ENCODE measurements at places on chromosomes 13 and 19. TPM values are rescaled to one million over a fixed set of nuclear protein-coding genes. Genes with fewer than 3 reads are reported as not detected.
A peak's percentile ranks its signal among the peaks of the same experiment; 100 is the strongest.

The GPR12 gene
- not detected for total RNA-seq

GRCh38 chr13:109233293-109233692, 553.1 kb downstream of the IRS2 start:
- DNase-seq = no peak

The HSPH1 gene
- total RNA-seq = 83.3 TPM

- DNase-seq = peak; percentile 12
Measured at GRCh38 chr19:42657556-42657955, 62.8 kb upstream of the CEACAM8 start.

- DNase-seq = peak; percentile 97
Measured at GRCh38 chr19:19591133-19591825, 27.2 kb downstream of the PBX4 start.

DNA sequence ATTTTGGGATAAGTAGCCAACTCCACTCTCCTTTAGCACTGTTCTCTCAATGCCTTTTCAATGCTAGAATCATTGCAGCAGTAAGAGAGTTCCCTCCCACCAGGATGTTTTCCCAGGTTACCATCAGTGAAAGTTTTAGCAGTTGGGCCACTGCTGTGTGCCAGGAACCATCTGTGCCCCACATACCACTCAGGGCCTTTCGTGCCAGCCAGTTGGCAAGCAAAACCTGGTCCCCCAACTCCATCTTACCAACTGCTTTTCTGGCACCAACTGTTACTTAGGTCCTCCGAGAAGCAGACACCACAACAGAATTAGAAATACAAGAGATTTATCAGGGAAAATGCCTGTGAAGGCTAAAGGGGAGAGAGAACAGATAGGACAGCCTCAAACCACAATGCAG, 533.4 kb upstream of the NBEA start:
- no peak for DNase-seq

The GJA3 gene
- total RNA-seq = not detected

DNA sequence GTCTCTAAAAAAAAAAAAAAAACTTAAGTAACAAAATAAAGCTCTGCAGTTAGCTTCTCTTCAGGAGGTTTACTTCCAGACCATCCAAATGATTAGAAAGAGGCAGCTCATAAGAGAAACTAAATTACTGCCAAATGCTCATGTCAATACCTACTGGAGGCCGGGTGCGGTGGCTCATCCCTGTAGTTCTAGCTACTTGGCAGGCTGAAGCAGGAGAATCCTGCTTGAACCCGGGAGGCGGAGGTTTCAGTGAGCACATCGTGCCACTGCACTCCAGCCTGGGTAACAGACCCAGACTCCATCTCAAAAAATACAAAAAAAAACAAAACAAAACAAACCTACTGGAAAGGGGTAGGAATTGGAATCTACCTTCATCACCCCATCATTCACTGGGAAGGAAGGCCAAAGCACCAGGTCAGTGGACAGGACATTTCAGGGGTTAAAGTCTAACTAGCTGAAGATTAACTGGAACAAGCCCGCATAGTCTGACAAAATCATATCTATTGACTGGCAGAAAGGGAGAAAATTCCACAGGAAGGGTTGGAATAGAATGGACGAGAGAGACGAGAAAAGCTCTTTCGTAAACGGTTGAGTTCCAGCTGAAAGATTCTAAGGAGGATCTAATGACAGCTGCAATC, 1.3 kb downstream of the ZFP14 start:
- DNase-seq = no peak

DNA sequence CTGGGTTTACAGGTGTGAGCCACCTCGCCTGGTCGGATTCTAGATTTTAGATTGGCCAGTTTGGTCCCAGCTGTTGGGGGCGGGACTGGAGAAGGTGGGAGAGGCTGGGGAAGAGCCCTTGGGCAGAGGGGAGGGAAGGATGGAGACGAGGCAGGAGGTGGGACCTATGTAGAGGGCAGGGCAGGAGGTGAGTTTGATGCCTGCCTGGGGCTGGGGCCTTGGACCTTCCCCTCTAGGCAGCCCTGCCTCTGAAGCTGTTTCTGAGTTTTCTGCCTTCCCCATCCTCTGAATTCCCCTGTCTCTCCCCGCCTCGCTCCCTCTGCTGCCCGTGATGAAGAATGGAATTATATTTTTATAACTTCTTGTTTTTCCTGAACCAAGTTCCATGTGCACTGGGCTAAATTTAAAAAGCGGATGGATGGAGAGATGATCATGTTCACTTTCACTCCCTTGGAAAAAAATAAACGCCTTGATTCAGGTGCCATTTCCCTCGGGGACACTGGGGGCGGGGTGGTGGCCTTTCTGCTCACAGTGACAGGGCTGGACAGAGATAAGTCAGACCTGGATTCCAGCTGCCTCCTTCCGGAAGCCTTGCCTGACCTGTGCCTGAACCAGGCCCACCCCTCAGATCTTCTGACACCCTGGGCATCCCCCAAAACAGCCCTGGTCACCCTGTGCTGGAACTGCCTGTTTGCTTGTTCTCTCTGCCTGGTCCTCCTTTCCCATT, 16.5 kb upstream of the TNFAIP8L1 start:
- DNase-seq = no peak

GRCh38 chr13:27905650-27906049, 14.2 kb upstream of the PDX1 start:
- DNase-seq = no peak

The KLHL26 gene
- total RNA-seq = 3.6 TPM

- no peak for DNase-seq
Measured at GRCh38 chr19:40286235-40286970, 1.3 kb upstream of the AKT2 start.

GRCh38 chr19:47598407-47599349, 10.3 kb upstream of the BICRA start:
- peak; percentile 99 for DNase-seq

- no peak for DNase-seq
Measured at GRCh38 chr19:29275266-29275665, 62.3 kb upstream of the UQCRFS1 start.

DNA sequence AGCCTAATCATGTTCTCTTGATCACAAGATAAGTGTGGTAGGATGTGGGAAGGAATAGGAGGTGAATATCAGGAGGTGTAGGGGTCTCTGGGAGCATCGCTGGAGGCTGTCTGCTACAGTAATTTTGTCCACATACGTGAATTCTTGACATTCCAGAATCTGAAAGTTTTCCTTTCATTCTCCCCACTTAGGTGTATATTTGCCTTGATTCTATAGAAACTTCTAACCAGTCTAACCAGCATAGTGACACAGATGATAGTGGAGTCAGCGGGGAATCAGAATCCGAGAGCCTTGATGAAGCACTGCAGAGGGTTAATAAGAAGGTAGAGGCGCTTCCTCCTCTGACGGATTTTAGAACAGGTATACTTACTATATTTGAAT, 106.4 kb downstream of the RNF17 start:
- DNase-seq = no peak

DNA sequence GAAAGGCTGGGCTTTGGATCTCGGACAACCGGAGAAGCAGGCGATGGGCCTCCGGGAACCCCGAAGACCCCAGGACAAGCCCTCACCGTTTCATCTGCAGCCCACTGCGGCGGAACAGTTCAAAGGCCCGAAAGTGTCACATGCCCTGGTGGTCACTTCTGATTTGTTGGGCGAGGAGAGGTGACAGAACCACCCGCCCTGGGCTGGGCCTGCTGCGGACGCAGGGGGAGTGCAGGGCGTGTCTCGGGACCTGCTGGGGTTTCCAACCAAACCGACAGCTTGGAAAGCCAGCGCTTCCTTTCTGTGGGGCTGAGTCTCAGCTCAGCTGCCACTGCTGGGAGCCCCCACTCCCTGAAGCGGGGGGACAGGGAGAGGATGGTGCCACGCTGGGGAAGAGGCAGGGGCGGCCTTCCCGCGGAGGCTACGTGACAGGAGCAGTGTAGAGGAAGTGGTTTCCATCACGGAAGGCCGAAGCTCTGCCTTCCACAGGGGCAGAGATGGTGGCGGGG, 22.8 kb upstream of the ZBTB7A start:
- no peak for DNase-seq

DNA sequence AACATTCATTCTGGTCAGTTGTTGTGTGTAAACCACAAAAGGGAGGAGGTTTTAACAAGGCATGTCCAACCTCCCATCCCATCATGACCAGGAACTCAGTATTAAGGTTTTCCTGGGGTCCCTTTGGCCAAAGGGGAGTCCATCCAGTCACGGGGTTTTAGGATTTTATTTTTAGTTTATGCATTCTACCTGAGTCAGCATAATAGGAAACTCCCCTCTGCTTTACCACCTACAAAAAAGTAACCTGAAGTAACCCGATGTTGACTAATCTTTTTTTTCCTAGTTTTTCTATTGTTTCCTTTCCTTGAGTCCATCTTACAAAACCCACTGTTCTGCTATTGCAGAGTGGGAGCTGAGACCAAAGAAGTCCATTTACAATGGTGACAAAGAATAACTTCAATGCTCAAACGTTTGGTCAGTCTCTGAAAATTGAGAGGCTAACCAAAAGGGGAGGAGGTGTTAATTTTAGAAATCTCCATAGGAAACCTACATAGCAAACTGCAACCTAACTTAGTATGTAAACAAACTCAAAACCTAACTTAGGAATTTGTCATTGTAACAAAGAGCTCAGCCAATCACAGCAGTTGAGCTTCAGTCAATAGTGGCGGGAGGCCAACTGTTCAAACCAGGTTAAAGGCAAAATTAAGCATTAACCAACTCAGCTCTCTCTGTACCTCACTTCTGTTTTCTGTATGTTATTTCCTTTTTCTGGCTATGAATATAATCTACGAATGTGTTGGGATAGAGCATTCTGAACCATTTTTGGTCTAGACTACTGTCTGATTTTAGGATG, 1954.1 kb downstream of the PCDH9 start:
- no peak for DNase-seq

DNA sequence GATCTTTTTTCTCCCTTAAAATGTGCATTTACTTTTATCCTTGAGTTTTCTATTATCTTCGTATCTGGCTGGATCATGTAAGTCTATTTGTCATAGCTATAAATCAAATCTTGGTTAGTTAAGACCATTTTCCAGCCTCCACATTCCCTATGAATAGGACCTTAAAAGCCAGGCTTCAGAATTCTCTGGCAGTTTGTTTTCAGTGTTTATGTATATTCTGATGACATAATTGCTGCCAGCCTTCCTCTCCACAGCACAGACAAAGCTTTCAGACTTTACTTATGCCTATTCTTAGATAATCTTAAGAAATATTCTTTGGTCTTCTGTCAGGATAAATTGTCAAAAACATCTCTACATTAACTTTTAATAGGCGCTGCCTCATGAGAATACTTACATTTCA, 870.8 kb upstream of the SPRY2 start:
- DNase-seq = no peak

The FGF14 gene
- not detected for total RNA-seq

DNA sequence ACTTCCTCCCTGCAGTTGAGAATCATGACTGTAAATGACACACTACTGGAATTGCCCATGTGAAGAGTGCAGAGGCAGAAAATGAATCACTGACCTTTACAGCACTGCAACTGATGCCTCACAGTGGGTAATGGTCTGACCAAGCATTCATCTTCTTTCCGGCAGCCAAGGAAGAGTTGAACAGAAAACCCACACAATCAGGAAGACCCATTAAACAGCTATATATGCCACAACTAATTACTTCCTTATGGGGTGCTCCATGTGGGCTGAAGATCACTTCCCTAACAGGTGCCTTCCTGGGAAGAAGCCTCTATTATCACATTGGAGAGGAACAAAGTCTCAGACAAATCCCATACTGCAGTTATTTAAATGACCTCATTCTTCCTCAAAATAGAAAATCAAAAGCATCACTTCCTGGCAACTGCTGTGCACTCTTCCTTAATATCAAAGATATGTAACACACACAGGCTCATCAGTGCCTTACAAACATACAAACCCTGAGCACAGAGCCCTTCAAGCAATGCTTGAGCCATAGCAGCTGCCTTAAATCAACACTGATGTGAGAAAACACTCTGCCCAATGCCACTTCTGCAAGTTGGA, 45.8 kb downstream of the RUBCNL start:
- DNase-seq = peak; percentile 65

- DNase-seq = no peak
Measured at GRCh38 chr19:42271861-42272534, 2.9 kb downstream of the CIC start.

DNA sequence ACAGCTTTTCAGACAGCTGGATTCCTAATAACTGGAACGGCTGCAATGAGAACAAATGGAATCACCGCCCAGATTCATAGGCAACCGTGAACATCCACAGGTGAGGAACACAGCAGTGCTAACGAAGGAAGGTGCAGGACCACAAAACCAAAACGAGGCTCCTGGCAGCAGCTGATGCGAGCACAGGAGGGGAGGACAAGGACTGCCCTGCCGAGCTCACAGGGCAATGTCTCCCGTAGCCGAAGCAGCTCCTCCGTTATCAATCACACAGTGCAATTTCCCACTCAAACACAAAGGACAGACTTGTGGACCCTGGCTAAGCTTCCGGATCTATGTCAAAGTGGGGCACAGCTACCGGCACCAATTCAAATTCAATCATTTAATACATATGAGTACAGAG, 70.6 kb downstream of the STK24 start:
- no peak for DNase-seq

DNA sequence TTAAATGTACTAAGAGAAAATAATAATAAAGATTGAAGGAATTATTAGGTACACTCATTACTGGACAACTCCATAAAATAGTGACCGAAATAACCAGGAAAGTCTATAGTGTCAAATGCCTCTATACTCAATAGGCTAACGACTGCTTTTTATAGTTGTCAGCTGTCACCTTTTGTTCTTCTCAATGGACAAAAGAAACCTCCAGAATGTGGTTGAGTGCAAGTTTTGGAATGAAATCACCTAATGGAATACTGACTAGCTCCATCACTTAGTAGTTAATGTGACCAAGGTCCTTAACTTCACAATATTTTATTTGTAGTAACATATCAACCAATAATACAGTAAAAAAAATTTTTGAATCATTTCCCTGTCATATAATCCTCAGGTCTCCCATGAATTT, 18.1 kb downstream of the TSC22D1 start:
- no peak for DNase-seq

DNA sequence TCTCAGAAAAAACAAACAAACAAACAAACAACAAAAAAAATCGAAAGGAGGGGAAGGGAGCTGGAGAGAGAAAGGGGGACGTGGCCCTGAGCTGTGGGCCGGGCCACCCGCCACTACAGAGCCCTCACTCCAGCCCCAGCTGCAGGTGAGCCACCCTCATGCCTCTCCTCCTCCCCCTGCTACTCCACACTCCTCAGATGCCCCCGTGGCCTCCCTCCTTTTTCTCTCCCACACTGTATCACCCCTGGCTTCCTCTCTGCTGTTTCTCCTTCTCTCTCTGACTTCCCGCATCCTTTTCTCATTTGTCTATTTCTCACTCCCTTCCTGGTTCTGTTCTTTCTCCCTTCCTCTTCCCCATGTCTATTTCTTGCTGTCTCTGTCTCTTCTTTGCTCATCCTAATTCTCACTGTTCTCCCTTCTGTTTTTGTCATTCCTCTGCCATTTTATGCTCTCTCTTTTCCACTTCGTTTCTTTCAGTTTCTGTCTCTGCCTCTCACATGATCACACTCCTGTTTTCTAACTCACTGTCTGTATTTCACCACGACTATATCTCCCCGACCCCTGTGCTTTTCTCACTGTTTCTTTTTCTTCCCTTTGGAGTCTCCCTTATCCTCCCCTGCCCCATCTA, 2.7 kb downstream of the KLK2 start:
- DNase-seq = no peak
